ENCODE measurements at places on chromosomes 5 and 9.

- DNase-seq = no peak
Observed at GRCh38 chr5:150347003-150347402, 10.5 kb upstream of the TCOF1 start.

GRCh38 chr5:180171568-180172094 is 37.4 kb downstream of the RASGEF1C start:
- no peak for DNase-seq

GRCh38 chr5:79878136-79878679 is 112.9 kb downstream of the MTX3 start:
- no peak for DNase-seq

GRCh38 chr5:139075066-139076050 is 122.8 kb downstream of the SIL1 start:
- no peak for DNase-seq
